Activated gamma-delta T cell treated with Interleukin-2 at 50 U/mL for 16 hours (primary cell): ENCODE measurements at places on chromosomes 2 and 18.

- DNase-seq = no peak
Measured at GRCh38 chr18:45538444-45538843, 76.8 kb upstream of the SLC14A2 start.

GRCh38 chr2:151437630-151438029, 27.9 kb downstream of the RIF1 start:
- no peak for DNase-seq

DNA sequence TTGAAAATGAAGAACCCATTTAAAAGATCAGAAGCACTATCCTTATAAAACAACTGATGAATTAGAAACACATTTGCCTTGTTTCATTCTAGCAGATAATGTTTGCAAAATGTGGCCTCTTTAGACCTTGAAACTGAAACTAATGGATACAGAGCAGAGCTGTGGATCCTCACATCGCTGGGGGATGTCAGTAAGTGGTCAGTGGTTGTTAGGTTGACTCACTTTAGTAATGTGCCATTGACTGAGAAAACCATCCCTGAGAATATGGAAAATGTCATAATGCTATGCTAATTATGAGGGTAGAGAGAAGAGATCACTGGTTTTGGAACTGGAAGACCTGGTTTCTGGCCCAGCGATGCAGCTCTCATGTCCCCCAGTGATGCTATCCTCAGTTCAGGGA, 176.7 kb downstream of the MYO1B start:
- no peak for DNase-seq

DNA sequence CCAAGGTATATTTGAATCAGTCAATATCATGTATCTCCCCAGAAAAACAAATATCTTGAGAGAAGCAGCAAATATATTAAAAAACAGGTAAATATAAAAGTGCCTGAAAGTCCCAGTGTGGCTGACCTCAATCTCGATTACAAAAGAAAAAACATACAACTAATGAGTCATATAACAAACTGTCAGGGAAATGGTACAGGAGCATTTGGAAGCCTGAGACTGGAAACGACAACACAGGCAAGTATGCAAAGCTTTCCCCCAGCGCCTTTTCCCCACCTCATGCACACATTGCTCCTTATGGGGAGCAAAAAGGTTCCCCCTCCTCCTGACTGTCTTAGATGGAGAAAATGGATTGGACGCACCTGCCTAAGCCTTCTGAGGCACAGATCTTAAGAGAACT, 230.7 kb downstream of the TMX3 start:
- DNase-seq = no peak

GRCh38 chr2:9763356-9764152, 79.7 kb upstream of the TAF1B start:
- no peak for DNase-seq

DNA sequence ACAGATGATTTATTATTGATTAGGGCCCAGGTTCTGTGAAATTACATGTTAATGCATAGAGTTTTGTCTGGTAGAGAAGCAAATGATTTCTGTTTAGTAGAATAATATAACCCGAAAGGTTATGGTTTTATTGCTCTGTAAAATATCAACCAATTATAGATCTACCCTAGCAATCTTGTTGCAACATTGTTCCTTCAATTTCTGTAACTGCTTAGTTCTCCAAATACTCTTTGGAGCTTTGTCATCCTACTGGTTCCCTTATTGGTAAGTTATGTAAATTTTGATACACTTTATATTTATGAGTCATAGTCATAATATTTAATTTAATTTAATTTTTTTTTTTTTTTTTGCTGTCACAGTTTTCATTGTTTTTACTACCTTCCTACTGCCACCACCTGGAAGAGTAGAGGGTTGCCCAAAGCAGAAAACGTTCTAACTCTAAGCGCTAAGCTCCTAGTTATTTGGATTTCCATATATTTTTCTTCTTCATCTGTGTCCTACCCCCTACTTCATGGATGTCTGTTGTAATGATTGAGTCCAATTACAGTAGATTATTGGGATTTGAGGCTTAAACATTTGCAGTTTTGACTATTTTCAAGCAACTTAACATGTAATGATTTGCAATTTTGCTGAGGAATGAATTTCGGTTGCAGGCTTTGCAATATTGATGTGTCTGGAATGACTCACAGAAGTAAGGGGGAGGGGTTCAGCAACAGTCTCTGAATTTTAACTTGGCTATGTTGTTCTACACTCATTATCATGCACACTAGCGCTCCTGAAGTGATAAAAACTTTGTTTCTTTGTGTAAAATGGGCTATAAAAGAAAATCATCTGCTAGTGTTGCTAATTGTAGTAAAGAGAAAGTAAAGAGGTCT, 51.1 kb downstream of the NABP1 start:
- no peak for DNase-seq

DNA sequence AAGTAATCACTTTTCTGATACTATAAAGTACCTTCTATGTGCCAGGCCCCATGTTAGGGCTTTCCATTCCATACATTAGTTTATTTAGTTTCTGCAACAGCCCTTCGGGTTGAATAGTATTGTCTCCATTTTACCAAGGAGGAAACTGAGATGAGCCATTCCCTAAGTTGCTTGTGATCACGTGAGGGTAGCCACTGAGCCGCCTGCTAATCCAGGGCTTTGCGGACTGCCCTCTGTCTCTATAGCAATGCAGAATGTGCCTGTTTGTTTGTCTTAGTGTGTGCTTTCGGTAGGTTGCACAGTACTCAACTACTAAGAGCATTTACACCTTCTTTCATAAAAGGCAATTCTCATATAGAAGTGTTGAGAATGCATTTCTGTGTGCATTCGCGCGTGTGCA, 5.0 kb downstream of the EMILIN2 start:
- DNase-seq = no peak

- DNase-seq = no peak
Measured at GRCh38 chr18:3578621-3579020, 128.6 kb downstream of the TGIF1 start.

GRCh38 chr18:48316177-48316576, 93.0 kb downstream of the ZBTB7C start:
- DNase-seq = no peak
